ENCODE measurements at places on chromosomes 3 and 15. TPM values are rescaled to one million over a fixed set of nuclear protein-coding genes. Genes with fewer than 3 reads are reported as not detected.

Gene RAB6B
- total RNA-seq = 4.8 TPM

DNA sequence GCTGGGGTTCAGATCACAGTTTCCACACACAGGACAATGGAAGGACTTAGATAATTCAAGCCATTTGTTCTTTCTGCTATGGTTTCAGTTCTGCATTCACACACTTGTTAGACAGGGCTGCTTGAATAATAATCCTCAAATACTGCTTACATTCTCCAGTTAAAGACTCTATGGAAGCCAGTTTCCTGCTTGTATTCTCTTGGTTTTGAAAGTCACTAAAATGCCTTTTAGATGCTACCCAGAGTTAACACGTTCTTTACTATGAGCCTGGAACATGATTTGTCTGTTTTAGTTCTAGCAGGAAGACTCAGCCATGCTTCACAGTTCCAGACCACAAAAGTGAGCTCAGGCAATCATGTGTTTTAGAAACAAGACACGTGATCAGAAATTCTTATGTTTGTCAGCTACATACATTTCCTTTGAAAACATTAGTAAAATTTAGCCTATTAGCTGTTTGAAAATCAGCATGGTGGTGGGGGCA lies 152.4 kb downstream of the LEKR1 start:
- DNase-seq = no peak

DNA sequence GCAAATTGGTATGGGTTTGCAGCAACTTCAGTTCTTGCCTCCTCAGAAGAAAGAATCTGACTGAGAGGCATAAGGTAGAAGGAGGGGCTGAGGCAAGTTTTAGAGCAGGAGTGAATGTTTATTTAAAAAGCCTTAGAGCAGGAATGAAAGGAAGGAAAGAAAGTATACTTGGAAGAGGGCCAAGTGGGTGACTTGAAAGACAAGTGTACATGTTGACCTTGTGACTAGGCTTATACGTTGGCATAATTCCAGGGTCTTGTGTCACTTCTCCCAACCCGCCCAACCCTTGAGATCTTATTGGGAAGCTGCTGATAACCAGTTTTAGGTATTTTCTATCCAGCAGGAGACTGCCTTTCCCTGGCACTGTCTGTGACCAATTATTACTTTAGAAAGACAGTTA lies 436.9 kb upstream of the ZNF717 start:
- DNase-seq = no peak

GRCh38 chr3:24142127-24142526 lies 197.0 kb downstream of the NR1D2 start:
- no peak for DNase-seq

GRCh38 chr3:6928064-6928463 lies 67.1 kb downstream of the GRM7 start:
- DNase-seq = no peak

Data from mucosa of descending colon (tissue), 3 donors.